ENCODE measurements at places on chromosomes 4 and X. TPM values are rescaled to one million over a fixed set of nuclear protein-coding genes. Genes with fewer than 3 reads are reported as not detected.

The TCP11X2 gene
- not detected for total RNA-seq

DNA sequence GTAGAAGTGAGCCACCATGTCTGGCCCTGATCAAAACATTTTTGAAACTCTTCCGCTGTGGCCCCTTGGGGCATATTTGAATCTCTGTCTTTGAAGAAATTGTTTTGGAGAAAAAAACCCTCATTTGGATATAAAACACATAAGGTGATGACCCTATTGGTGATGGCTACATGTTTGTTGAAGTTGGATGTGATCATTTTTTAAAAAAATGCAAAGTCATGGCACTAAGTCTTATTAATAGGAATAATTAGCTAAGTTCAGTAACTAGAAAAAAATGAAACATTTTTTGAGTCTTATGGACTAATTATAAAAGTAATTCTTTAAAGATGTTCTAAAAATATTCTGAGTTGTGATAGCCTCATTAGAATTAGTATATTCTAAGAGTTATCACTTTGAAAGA lies 17.9 kb upstream of the BBS7 start:
- DNase-seq, result no peak

GRCh38 chr4:147772459-147772969 lies 40.6 kb downstream of the ARHGAP10 start:
- no peak for DNase-seq

GRCh38 chr4:628311-628741 lies 3.0 kb downstream of the PDE6B start:
- no peak for DNase-seq

DNA sequence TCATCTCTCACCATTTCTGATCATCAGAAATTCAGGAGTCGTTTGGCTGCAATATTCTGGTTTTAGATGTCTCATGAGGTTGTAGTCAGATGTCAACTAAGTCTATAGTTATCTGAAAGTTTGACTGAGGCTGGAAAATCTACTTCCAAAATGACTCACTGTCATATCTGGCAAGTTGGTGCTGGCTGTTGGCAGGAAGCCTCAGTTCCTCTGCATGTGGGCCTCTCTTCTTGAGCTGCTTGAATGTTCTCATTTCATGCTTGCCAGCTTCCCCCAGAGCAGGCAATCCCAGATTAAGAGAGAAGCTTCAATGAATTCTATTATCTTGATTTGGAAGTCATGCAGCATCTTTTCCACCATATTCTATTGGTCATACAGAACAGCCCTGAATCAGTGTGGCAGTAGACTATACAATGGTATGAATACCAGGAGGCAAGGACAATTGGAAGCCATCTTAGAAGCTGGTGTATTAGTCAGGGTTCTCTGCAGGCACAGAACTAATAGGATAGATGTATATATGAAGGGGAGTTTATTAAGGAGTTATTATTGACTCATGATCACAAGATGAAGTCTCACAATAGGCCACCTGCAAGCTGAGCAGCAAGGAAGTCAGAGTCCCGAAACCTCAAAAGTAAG lies 46.8 kb upstream of the ELF2 start:
- DNase-seq, result peak; percentile 66

DNA sequence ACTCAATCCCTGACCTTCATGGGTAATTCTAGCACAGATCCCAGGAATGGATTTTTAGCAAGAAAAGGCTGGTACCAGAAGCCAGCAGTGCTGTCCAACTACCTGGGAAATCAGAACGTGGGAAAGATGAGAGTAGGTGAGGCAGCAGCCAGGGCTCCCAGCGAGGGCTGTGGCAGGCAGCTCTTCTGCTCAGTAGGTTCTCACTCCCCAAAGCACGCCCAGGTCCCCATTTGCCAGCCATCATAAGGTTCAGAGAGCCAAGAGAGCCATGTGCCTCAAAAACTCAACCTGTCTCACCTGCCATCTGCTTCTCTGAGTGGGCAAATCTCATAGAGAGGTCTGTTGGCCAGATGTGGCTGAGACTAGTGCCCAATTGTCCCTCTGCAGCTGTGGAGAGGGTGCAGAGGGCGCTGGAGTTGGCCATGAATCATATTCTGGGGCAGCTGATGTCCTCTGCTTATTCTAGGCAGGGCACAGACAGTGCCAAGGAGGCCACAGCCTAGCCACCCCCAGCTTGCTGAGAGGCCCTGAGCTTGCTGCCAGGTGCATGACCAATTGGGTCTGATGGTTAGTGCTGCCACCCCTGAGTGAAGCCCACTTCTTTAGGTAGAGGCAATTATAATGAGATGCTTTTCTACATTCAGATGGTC lies 81.7 kb upstream of the GATB start:
- no peak for DNase-seq

The MAGEA11 gene
- not detected for total RNA-seq

The C4orf36 gene
- not detected for total RNA-seq

The CFI gene
- 18.4 TPM for total RNA-seq

DNA sequence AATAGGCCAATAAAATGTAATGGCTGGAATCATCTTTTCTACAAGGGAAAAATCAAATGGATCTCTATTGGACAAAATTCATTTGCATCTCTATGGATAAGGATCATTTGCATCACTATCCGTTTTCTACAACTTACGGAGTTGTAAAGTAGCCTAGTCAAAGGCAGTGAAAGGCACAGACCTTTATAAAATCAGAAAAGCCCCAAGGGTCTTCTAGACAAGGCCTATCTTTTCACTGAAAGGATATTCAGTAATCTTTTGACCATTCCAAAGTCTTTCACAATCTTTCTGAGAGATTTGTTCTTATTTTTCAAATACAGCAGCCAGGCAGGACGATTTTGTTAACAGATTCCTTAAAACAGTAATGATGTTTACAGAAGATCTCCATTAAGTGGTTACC lies 119.5 kb upstream of the JADE1 start:
- no peak for DNase-seq

DNA sequence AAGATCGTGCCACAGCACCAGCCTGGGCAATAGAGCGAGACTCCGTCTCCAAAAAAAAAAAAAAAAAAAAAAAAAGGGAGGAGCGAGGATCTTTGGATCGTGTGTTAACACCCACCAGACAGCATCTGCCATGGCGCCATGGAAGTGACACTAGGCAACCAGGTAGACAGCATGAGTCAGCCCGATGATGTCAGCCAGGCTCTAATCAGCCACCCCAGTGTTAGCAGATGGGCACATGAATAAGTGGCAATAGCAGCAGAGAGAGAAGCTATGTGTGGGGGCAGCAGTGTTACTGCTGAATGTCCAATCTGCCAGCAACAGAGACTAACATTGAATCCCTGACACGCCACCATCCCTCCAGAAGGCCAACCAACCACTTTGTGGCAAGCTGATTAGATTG lies 6.6 kb downstream of the SYN1 start:
- DNase-seq, result no peak

GRCh38 chr4:71029504-71029903 lies 36.1 kb downstream of the DCK start:
- DNase-seq, result no peak

DNA sequence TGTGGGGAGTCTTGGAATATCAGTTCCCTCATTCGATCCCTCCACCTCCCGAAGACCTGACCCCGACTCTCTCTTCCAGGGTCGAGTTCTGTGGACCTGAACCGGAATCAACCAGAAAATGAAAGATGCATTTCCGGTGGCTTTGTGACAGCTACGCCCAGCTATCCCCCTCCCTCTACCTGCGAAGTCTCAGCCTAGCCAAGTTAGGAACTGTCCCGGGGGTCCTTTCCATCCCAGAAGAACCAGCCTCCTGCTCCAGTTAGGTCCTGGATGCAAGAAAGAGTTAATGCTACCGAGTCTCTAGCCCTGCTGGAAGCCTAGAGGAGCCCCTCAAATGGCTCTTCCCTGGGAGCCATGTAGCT lies 13.4 kb upstream of the ETDC start:
- no peak for DNase-seq
